ENCODE measurements at places on chromosomes 1 and 21. TPM values are rescaled to one million over a fixed set of nuclear protein-coding genes. Genes with fewer than 3 reads are reported as not detected.

GPR153 gene
- 14.8 TPM for total RNA-seq

LCE1F gene
- total RNA-seq, result not detected

TFF2 gene
- 115 TPM for total RNA-seq

SPRR4 gene
- not detected for total RNA-seq

THRAP3 gene
- 81.1 TPM for total RNA-seq

ZMPSTE24 gene
- total RNA-seq, result 64.8 TPM

GTF2B gene
- 23.8 TPM for total RNA-seq

DDX20 gene
- total RNA-seq, result 8.4 TPM

PIK3CD gene
- 17.6 TPM for total RNA-seq

ACTN2 gene
- 5.0 TPM for total RNA-seq

DCLRE1B gene
- total RNA-seq, result 6.0 TPM

DMRTA2 gene
- total RNA-seq, result not detected

FLG2 gene
- total RNA-seq, result not detected

LRRC47 gene
- 43.2 TPM for total RNA-seq

PAPPA2 gene
- 20.2 TPM for total RNA-seq

SPRR2A gene
- not detected for total RNA-seq

S100PBP gene
- 26.9 TPM for total RNA-seq

TMEM52 gene
- total RNA-seq, result 2.4 TPM

PGBD2 gene
- total RNA-seq, result 16.9 TPM

TCHH gene
- 0.09 TPM for total RNA-seq

CYP4A22 gene
- 0.86 TPM for total RNA-seq

ACTL8 gene
- total RNA-seq, result not detected

HSD3B2 gene
- 1.8 TPM for total RNA-seq

CRYBG2 gene
- total RNA-seq, result 25.5 TPM

GNG4 gene
- total RNA-seq, result 0.12 TPM

LRRC38 gene
- total RNA-seq, result not detected

MYOC gene
- total RNA-seq, result 2.4 TPM

KCNH1 gene
- total RNA-seq, result 1.4 TPM

PTPRF gene
- total RNA-seq, result 478 TPM

TRIM45 gene
- 7.2 TPM for total RNA-seq

GIPC2 gene
- total RNA-seq, result 19.6 TPM

PALMD gene
- 5.9 TPM for total RNA-seq

NCMAP gene
- total RNA-seq, result 27.2 TPM

CLIC6 gene
- total RNA-seq, result 30.3 TPM

DIO1 gene
- 6.2 TPM for total RNA-seq

KPRP gene
- total RNA-seq, result not detected

TMPRSS2 gene
- 147 TPM for total RNA-seq

RGS2 gene
- 59.7 TPM for total RNA-seq

DCDC2B gene
- not detected for total RNA-seq

LRRIQ3 gene
- 0.95 TPM for total RNA-seq

KCNA10 gene
- total RNA-seq, result not detected

C1orf53 gene
- total RNA-seq, result 6.4 TPM

OR2T35 gene
- total RNA-seq, result not detected

TDRD5 gene
- 0.95 TPM for total RNA-seq

RNU1-3 gene
- 1,358 TPM for total RNA-seq

LCE3E gene
- total RNA-seq, result not detected

MAP1LC3C gene
- 1.2 TPM for total RNA-seq

EVA1C gene
- 34.8 TPM for total RNA-seq

CD1D gene
- 7.2 TPM for total RNA-seq

TMCO4 gene
- 31.1 TPM for total RNA-seq

FAM163A gene
- 5.1 TPM for total RNA-seq

ADCY10 gene
- total RNA-seq, result 0.81 TPM

Measured in mucosa of gallbladder (tissue), 1 donor.